Activated gamma-delta T cell treated with anti-CD3 and anti-CD28 coated beads, Interleukin-2, amount 50 U/mL, for 16 hours (primary cell): ENCODE measurements at places on chromosomes 1 and 21.

DNA sequence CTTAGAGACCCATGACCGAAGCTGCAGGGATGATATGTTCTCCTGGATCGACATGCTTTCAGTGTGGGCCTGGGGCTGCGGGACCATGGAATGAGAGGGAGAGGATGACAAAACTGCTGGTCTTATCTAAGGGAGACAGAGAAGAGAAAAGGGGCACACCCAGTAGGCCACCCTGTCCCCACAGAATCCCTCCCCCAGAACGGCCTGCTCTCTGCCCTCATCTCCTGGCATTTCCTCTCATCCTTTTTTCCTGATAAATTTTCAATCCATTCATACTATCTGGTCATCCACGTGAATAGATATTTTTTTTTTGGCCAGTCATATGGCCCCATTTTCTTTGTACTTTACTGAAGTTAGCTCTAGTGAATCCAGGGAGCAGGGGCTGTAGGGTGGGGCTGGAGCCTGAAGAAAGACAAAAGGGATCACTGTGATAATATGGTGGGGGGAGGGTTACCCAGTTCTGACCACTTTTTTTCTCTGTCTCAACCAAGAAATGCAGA lies at the start of gene PKLR:
Gene PKLR (minus strand): TSS at position 97 of the 500 bp plus-strand sequence. CDS start 43 bp downstream, at position 54.
- no peak for DNase-seq

- DNase-seq, result no peak
These were observed 22.4 kb downstream of the VPS45 start for GRCh38 chr1:150089846-150090520.

- DNase-seq, result no peak
These were observed 1.2 kb upstream of the PSMB2 start for GRCh38 chr1:35642471-35642955.

- DNase-seq, result no peak
These were observed 994 bp upstream of the ACBD6 start for GRCh38 chr1:180503280-180503862.

GRCh38 chr1:114988095-114988494 lies 41.5 kb upstream of the TSHB start:
- DNase-seq, result no peak

- no peak for DNase-seq
These were observed 17.0 kb downstream of the CFAP126 start for GRCh38 chr1:161350671-161351070.

GRCh38 chr1:203166192-203166940 lies 9.3 kb downstream of the MYBPH start:
- no peak for DNase-seq

- DNase-seq, result no peak
These were observed 88.0 kb downstream of the APP start for GRCh38 chr21:26082549-26082948.

DNA sequence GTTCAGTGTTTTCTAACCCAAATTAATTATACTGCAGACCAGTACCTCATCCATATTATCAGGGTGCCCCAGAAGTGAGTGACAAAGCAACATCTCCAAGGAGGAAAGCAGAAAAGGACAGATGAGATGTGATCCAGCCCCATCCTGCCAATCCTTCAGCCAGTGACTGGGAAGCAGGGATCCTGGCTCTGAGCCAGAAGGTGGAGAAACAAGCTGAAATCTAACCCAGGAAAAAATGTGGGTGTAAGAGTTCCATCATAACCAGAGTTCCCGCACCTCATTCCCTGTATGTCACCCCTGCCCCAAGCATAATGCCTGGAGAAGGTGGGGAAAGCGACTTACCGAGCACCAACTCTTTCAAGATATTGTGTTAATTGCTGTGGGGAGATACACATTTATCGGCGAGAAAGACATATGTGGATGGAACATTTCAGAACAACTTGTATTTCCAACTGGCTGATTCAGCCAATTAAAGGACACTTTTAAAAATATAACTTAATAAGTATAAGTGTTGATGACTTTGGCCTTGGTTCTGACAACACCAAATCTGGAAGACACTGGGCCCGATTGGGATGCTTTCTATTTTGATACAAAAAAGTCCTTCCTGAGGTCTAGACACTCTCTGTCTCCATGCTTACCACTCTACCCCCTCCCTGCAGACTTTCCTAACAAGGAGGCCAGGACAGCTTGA lies 14.9 kb downstream of the PLEKHA6 start:
- DNase-seq, result no peak

DNA sequence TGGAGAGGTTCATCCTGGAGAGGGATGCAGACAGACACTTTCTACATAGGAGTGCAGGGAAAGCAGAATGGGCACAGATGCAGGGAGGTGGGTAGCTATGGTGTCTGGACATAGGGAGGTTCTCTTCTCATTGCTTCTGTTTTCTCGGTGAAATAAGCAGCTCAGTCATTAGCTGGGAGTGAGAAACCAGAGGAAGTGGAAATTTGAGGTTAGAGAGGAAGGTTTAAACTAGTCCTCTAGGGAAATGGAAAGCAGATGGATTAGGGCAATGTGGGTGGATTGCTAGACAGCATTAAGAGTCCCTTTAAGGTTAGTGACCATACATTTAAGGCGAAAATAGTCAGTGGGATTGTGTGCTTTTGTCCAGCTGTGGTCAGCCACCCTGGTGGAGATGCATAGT lies 39.6 kb downstream of the MPZL1 start:
- no peak for DNase-seq

DNA sequence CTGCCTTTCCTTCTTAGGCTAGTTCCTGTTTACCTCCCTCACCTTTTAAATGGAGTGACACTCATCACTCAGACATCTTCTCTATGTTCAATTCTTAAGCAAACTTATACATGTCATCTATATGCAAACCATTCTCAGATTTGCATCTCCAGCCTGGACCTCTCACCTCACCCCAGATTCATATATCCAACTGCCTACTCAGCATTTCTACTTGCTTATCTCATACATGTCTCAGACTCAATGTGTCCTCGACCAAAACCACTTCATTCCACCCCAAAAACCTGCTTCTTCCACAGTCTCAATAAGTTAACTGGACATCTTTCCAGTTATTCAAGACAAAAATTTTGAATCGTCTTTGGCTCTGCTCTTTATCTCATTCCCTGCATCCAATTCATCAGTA lies 62.6 kb downstream of the ERICH3 start:
- no peak for DNase-seq

GRCh38 chr1:24110642-24111261 lies 1.2 kb downstream of the MYOM3 start:
- DNase-seq, result no peak

GRCh38 chr1:161139766-161140165 lies 7.3 kb upstream of the DEDD start:
- no peak for DNase-seq

- no peak for DNase-seq
These were observed 10.1 kb downstream of the ZBTB8B start for GRCh38 chr1:32474954-32475353.

DNA sequence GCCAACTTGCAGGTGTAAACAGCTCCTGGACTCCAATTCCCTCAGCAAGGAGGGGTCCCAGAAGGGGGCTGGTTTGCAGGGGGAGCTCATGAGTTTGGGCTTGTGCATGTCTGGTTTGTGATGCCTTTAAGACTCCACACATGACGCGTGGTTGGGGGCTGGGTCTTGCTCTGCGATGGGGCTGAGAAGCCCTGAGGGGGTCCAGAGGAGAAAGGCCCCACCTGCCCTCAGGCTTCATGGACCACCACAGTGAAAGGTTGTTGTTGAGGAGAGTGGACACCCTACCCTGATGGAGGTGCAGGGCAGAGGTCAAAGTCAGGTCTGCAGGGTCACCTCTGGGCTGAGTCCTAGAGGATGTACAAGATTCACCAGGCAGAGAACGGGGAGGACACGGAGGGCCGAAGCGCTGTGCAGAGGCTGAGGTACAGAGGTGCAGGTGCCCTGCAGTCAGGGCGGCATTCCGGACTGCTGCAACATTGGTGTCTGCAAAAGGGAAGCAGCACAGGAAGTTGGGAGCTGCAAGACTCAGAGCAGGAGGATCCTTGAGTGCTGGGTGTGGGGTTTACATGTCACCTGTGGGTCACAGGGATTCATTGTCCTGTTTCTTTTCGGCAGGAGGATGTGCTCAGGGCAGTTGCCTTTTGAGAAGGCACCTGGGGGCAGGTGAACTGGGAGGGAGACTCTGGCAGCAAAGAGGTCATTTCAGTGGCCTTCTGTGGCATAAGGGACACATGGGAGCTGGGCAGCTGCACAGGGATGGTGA lies 399.4 kb downstream of the PTPRU start:
- DNase-seq, result no peak

- DNase-seq, result no peak
These were observed 223.9 kb downstream of the ST6GALNAC3 start for GRCh38 chr1:76298399-76298798.

- DNase-seq, result no peak
These were observed 22.8 kb upstream of the RNU1-4 start for GRCh38 chr1:16717336-16718098.

DNA sequence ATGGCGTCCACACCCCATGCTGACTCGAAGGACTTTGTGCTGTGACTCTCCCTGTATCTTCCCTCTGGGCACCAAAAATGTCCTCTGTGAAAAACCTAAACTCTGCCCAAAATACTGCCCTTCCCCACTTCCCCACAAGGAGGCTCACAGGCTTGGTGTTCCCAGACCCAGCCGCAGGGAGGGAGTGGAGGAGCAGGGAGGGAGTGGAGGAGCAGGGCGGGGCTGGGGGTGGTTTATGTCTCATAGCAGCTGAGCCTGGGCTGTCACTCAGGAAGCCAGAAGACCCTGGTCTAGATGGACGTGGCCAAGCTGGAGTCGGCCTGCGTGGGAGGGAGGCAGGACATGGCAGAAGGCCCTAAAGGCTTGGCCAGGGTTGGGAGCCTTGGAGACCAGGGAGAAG lies 461.7 kb downstream of the PTPRU start:
- DNase-seq, result no peak

GRCh38 chr1:25173809-25174340 lies 58.4 kb downstream of the SYF2 start:
- no peak for DNase-seq

DNA sequence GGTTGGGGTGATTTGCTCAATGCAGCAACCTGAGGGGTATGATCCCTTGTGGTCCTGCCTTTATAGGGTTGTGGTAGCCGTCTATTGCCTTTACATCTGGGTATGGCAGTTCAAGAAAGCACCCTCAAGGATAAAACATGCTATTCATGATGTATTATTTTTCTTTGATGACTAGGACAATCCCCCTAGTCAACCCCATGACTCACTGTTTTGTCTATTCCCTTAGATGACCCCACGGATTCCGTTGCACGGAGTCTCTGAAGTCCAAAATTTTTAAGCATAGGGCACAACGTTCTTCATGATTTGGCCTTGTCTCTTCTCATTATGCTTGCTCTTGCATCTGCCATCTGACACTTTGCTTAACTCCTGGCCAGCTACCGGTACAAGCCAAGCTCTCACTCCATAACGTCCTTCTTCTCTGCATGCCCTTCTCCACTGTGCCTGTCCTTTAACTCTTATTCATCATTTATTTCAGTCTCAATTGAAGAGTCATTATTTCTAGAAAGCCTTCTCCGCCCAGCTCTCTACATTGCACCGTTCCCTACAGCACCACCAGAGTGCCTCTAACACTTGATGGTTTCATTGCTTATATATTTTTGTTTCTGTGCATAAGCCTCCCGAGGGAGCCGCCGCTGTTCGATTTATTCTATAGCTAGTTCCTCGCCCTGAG lies 838 bp upstream of the DISP1 start:
- no peak for DNase-seq

GRCh38 chr1:116347696-116348095 lies 25.3 kb upstream of the ATP1A1 start:
- DNase-seq, result no peak

- no peak for DNase-seq
These were observed 19.8 kb upstream of the TINAGL1 start for GRCh38 chr1:31556481-31557006.

- DNase-seq, result no peak
These were observed 143.6 kb downstream of the VAV3 start for GRCh38 chr1:107821340-107821739.

GRCh38 chr1:10267319-10267718 lies 56.9 kb downstream of the KIF1B start:
- no peak for DNase-seq

GRCh38 chr1:55789466-55789865 lies 574.3 kb upstream of the USP24 start:
- no peak for DNase-seq

DNA sequence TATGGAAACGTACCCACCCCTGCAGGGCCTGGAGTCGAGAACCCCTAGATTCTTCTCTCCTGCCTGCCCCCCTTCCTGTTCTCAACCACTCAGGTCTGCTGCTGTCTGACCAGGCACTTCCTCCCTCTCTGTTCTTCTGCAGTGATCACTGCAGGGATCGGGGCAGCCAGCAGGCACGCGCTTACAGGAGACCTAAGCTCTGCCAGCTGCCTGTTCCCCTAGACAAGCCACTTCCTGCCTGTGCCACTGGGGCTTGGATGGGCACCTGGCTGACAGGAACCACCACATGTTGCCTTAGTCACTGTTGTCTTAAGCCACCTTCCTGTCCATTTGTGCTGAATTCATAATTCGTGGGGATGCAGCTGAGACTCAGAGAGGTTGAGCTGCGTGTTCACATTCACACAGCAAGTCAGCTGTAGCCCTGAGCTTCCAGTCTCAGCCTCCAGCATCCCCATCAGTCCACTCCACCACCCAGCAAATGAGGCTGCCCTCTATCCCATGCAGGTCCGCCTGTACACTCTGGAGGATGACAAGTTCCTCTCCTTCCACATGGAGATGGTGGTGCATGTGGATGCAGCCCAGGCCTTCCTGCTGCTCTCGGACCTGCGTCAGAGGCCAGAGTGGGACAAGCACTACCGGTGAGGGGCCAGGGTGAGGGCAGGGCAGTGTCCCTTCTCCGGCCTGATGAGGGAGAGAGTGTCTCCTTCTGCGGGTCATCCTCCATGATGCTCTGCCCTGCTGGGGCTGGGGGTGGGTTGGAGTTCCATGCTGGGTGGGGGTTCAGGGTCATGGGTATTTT lies 18.6 kb downstream of the FAM151A start:
- DNase-seq, result peak; percentile 5

- DNase-seq, result no peak
These were observed 8.0 kb downstream of the MRPS14 start for GRCh38 chr1:175015243-175015642.

DNA sequence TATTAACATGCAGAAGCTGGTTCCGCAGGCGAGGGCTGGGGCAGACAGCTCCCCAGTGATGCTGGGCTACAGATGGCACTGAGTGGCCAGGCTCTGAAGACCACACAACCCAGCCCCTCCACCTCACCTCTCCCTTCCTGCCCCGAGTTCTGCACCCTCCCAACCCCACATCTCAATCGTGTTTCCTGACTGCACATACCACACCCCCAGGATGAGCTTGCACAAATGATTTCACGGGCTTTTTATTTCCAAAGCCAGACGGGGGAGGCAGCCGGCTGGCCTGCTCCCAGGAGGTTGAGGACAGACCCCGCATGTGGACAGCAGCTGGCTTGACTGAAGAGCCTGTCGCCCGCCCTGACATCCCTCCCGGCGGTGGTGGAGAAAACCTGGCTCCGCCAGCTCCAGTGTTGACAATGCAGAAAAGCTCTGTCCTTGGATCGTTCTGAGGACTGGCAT lies 21.4 kb upstream of the ALDH4A1 start:
- DNase-seq, result no peak
